Esophagus squamous epithelium (tissue), 5 donors: ENCODE measurements at places on chromosomes 4 and X. TPM values are rescaled to one million over a fixed set of nuclear protein-coding genes. Genes with fewer than 3 reads are reported as not detected.

- H3K4me3 ChIP-seq, result no peak within 1 kb of the TSS
- H3K36me3 ChIP-seq, result no peaks in the 10 kb centered on the region
- DNase-seq, result no peak
- H3K4me1 ChIP-seq, result peaks cover 22% of the 10 kb centered on the region
Measured at GRCh38 chrX:140709421-140709846, at the start of gene LINC00632. Gene LINC00632, plus strand, starts transcription at chrX:140709759.

DNA sequence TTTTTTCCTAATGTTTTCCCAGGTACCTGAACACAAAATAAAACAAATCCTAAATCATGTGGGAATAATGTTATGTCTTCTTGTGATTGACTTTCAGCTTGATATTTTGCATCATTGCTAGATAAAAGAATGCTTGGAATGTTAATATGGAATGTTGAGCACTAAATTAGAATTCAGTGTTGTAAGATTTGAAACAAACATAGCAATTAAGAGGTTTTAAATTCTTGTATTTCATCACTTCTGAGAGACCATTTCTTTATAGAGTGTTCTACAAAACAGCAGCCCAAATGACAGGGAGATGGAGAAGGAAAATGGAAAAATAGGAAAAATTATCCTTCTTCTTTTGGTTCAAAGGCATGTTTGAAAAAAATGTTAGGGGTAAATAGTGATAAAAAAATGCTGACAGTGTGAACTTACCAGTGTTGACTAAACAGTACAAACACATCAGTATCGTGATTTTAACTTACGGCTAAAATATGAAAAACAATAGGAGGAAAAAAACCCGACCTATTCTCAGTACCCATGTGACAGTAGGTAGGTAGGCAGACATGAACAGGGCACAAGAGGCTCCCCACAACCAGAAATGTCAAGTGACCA is 102.6 kb upstream of the PDE5A start:
- H3K4me1 ChIP-seq, result no peaks in the 10 kb centered on the region
- H3K27ac ChIP-seq, result peak overlapping the region; percentile 39
- no peaks in the 10 kb centered on the region for H3K27me3 ChIP-seq
- no peak overlapping the region for H3K4me3 ChIP-seq
- no peak for DNase-seq
- H3K36me3 ChIP-seq, result no peaks in the 10 kb centered on the region

DNA sequence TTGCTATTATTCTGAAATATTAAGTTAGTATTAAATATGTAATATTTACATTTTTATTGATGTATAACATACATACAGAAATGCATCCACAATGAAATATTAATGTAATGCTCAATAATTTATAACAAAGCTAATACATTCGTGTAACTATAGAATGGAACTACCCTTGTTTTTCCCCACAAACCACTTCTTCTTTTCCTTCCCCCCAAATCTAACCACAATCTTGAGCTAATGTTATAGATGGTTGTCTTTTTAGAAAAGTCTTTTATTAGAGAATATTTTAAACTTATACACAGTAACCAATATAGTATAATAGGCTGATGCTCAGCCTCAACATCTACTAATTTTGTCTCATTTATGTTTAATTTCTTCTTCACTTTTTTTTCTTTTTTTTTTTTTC is 4.5 kb upstream of the ZNF732 start:
- H3K4me3 ChIP-seq, result no peak overlapping the region
- H3K27me3 ChIP-seq, result no peaks in the 10 kb centered on the region
- H3K27ac ChIP-seq, result no peak overlapping the region
- DNase-seq, result no peak

DNA sequence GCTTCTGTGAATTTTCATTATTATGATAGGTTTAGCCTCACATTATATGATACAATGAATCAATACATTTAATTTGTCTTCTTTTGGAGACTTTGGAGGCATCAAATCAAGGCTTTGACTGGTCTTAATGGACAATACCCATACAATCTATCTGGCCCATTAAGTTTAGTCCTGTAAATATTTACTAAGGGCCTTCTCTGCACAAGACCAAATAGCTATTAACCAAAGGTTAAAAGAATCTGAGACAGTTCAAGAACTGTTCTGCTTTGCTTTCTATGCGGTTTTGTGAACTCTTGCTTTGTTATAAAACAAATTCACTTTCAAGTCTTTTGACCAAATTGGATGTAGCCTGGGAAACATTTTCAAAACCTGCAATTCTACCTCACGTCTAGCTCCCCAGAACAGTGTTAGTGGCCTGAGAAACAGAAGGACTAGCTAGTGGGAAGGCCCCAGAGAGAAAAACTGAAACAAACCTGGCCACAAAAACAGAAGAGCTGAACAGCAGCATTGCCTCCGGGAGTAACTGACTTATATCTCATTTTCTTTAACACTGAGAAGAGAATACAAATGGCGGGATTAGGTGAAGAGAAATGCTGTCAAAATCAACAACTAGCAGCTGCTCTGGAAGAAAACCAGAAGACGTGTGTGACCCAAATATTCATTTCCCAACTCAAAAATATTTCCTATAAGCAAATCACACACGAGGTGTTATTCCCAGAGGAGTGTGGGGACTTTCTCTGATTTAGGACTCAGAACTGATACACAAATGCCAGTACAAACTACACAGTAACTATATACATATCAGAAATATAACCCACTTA is 548 bp downstream of the TLR1 start:
- DNase-seq, result no peak
- H3K36me3 ChIP-seq, result peaks cover 19% of the 10 kb centered on the region
- peaks cover 9% of the 10 kb centered on the region for H3K4me1 ChIP-seq
- H3K27ac ChIP-seq, result peak overlapping the region; percentile 59

- H3K4me1 ChIP-seq, result peaks cover 50% of the 10 kb centered on the region
- H3K27me3 ChIP-seq, result no peaks in the 10 kb centered on the region
- H3K36me3 ChIP-seq, result no peaks in the 10 kb centered on the region
- DNase-seq, result no peak
- no peak overlapping the region for H3K27ac ChIP-seq
- H3K4me3 ChIP-seq, result no peak overlapping the region
Measured at GRCh38 chrX:56569378-56570057, 6.1 kb downstream of the UBQLN2 start.

DNA sequence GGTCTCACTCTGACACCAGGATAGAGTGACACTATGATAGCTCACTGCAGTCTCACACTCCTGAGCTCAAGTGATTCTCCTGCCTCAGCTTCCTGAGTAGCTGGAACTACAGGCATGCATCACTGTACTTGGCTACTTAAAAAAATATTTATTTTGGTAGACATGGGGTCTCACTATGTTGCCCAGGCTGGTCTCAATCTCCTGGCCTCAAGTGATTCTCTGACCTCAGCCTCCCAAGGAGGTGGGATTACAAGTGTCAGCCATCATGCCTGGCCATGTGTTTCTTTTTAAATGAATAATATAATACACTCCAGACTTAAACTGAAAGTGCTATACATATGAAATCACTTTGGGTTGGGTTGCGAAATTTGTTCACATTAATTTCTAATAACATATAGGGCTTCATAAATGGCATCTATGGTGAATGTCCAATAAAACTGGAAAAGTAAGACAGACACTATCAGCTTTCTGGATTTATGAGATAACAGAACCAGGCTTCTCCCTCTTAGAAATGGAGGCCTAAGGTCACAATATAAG is 48.0 kb downstream of the SEC24D start:
- DNase-seq, result no peak
- no peaks in the 10 kb centered on the region for H3K27me3 ChIP-seq
- H3K4me1 ChIP-seq, result peaks cover 4% of the 10 kb centered on the region
- no peak overlapping the region for H3K4me3 ChIP-seq
- H3K27ac ChIP-seq, result peak overlapping the region; percentile 58
- peaks cover 3% of the 10 kb centered on the region for H3K36me3 ChIP-seq

DNA sequence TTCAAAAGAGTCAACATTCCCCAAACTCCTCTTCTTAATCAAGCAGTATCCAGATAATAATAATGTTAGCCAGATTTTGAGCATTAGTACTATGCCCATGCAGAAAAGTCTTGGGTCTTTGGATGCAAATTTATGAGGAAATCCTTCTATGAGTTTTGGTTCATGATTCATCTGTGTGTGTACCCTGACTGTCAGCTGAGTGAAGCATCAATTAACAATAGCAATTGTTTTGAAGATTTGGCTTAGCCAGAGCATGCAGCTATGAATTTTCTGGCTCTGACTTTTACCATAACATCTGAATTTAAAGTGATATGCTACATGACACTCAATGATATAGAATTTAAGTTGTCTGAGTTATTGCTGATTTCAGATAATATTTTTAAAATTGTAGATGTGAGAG is 145.8 kb downstream of the KLHL4 start:
- no peak overlapping the region for H3K4me3 ChIP-seq
- no peak overlapping the region for H3K27ac ChIP-seq
- DNase-seq, result no peak
- H3K27me3 ChIP-seq, result no peaks in the 10 kb centered on the region
- H3K36me3 ChIP-seq, result no peaks in the 10 kb centered on the region

- no peaks in the 10 kb centered on the region for H3K27me3 ChIP-seq
- peaks cover 72% of the 10 kb centered on the region for H3K4me1 ChIP-seq
Measured at GRCh38 chr4:168769837-168770236, 240.2 kb downstream of the CBR4 start.

- H3K27ac ChIP-seq, result no peak overlapping the region
- H3K4me3 ChIP-seq, result no peak overlapping the region
- no peaks in the 10 kb centered on the region for H3K27me3 ChIP-seq
- H3K4me1 ChIP-seq, result peaks cover 16% of the 10 kb centered on the region
Measured at GRCh38 chr4:5712931-5713330, 1.9 kb downstream of the EVC start.

Gene ARR3
- not detected for total RNA-seq

Gene DGKK
- not detected for total RNA-seq

Gene NPNT
- 15.4 TPM for total RNA-seq

Gene ADRA2C
- total RNA-seq, result 4.6 TPM
